Pons (tissue), 1 donor: ENCODE measurements at places on chromosomes 5 and 9.

GRCh38 chr5:174724484-174725260 lies at the start of gene MSX2:
Gene MSX2, plus strand, starts transcription at chr5:174724582. Its CDS starts 78 bp downstream, at chr5:174724660.
- DNase-seq, result peak; percentile 81

DNA sequence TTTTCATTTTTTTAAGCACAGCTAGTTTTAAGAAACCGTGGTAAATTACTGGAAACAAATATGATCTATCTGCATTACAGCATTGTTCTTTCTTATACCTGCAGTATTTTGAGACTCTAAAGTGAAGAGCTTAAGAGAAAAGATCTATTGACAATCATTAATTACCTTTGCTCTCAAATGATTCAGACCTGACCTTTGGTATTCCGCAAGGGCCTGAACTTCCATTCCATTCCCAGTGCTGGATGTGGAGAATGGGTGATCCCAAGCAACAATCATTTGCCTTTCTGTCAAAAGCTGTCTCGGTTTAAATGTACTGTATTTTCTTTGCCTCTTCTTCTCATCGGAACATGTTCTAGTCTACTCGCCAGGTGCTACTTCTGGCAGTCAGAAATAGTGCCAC lies 18.9 kb downstream of the NREP start:
- DNase-seq, result no peak

DNA sequence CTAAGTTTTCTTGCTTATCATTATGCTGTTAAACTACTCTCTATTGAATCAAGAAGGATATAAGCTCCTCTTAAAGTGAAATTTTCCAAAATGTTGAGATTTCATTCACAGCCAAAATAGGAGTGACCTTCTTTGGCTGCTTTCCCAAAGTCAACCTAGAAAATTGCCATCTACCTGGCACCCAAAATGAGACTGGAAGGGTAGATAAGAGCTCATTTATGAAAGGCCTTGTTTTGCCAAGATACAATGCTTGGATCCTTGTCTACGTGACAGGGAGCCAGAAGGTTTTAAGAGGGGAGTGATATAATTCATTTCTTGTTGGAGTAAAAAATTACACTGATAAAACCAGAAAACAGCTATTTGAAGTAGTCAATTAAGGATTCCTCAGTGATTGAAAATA lies 287.1 kb downstream of the IZUMO3 start:
- DNase-seq, result no peak

DNA sequence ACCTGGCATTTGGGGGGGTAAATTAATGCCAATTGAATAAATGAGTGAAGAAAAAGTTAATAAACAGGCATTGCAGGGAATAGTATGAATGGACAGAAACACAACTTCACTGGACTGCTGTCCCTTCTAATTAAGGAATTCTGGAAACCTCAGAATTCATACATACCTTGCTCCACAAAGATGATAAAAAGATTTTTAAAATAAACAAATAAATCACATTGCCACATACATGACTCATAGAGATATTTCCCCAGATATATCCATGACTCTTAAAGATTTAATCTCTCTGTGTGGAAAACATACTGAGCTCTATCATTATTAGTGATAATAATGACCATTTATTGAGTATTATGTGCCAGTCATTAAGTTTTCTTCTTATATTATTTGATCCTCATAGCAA lies 469.0 kb upstream of the MEF2C start:
- DNase-seq, result no peak

GRCh38 chr5:5906778-5907177 lies 471.6 kb downstream of the MED10 start:
- DNase-seq, result no peak

DNA sequence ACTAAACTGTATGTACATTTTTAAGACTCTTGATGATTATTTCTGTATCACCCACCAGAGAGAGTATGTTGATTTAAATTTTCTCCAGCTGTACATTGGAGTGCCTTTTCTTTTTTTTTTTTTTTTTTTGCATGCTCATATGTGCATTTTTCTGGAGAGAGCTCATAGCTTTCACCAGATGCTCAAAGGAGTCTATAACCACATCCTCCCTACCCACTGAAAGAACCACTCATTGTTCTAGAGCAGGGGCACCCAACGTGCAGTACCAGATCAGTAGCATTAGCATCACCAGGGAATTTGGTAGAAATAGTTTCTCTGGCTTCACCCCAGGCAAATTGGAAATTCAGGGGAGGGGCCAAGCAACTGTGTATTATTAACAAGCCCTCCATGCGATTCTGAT lies 53.9 kb upstream of the TMEM171 start:
- DNase-seq, result no peak

GRCh38 chr5:131979816-131980215 lies 31.6 kb downstream of the ACSL6 start:
- peak; percentile 53 for DNase-seq

DNA sequence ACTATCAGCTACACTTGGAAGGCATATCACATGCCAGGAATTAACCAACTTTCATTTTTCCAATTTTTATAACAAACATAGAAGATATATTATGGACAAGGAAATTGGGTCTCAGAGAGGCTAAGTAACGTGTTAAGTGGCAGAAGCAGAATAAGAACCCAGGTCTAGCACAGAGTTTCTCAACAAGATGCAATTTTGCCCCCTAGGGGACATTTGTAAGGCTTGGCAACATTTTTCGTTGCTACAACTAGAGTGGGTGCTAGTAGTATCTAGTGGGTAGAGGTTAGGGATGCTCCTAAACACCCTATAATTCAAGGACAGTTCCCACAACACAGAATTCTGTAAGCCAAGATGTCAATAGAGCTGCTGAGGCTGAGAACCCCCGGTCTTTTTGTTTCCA lies 180.6 kb downstream of the SNCAIP start:
- DNase-seq, result no peak

DNA sequence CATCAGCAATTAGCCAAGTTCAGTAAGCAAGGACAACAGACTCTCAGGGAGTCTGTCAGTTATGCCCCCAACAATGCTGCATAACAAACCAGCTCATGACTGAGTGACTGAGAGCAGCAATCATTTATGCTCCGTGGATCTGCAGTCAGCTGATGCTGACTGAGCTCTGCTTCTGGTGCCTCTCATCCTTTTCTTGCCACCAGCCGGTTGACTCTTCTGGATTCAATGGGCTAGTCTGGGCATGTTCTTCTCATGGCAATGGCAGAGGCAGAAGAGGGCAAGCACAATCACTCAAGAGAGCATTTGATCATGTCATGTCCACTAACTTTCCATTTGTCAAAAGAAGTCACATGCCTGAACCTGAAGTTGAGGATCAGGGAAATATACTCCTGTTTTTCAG lies 157.0 kb upstream of the NTRK2 start:
- DNase-seq, result no peak

DNA sequence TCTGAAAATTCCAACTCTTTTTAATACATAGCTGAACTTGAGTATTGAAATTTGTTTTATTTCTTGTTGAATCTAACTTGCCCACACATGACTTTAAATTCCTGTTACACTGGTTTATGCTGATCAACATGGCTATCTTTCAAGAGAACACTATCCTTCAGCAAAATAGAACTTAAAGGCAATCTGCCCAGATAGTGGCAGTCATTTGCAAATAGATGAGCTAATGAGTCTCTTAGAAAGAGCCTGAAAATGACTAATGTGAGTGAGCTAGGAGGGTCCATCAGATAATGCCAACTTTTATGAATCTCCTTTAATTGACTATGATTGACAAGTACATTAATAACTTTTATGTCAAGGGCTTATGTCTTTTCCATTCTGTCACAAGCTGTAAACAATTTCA lies 1360.8 kb upstream of the C9orf72 start:
- DNase-seq, result no peak
